ENCODE measurements at places on chromosomes 12 and 14. TPM values are rescaled to one million over a fixed set of nuclear protein-coding genes. Genes with fewer than 3 reads are reported as not detected.

Gene TMEM263
- total RNA-seq = 31.8 TPM

Gene PPM1H
- 8.0 TPM for total RNA-seq

Gene POTEG
- total RNA-seq = not detected

Gene ZC3H10
- total RNA-seq = 3.2 TPM

Gene DDX47
- total RNA-seq = 79.4 TPM

Gene PPP1R36
- total RNA-seq = 0.24 TPM

Gene KCNC2
- total RNA-seq = not detected

Gene FOS
- total RNA-seq = 8.4 TPM

Gene CLEC4C
- not detected for total RNA-seq

Gene SERPINA5
- 0.33 TPM for total RNA-seq

Gene PAX9
- total RNA-seq = 2.9 TPM

Gene DACT1
- 0.44 TPM for total RNA-seq

Gene MANSC4
- not detected for total RNA-seq

Gene SNAPC1
- total RNA-seq = 16.3 TPM

Gene HAL
- total RNA-seq = 0.21 TPM

Gene KRT74
- total RNA-seq = not detected

Gene AMDHD1
- 2.6 TPM for total RNA-seq

Gene DLK1
- total RNA-seq = 0.42 TPM

Gene LRTM2
- total RNA-seq = not detected

Gene CLMN
- 4.5 TPM for total RNA-seq

Gene C3AR1
- total RNA-seq = not detected

Gene NDUFA12
- total RNA-seq = 141 TPM

Gene GLIPR1L2
- total RNA-seq = 0.14 TPM

Gene BCAT1
- 12.0 TPM for total RNA-seq

Gene MANSC1
- total RNA-seq = 4.3 TPM

Gene STAC3
- total RNA-seq = 0.27 TPM

Gene KMT2D
- total RNA-seq = 37.9 TPM

Gene CTSG
- not detected for total RNA-seq

Gene ACOT6
- not detected for total RNA-seq

Gene SLC35F4
- total RNA-seq = not detected

Gene RPS6KA5
- 2.0 TPM for total RNA-seq

Gene RPL10L
- not detected for total RNA-seq

Gene SLC22A17
- total RNA-seq = 5.8 TPM

Gene SIX4
- total RNA-seq = 3.3 TPM

Gene MUCL1
- total RNA-seq = not detected

Gene PTMS
- total RNA-seq = 655 TPM

Gene SERPINA1
- 3.1 TPM for total RNA-seq

Gene RAB5B
- total RNA-seq = 34.3 TPM

Gene CPSF6
- 69.6 TPM for total RNA-seq

Gene SLCO1C1
- not detected for total RNA-seq

Gene NPC2
- 309 TPM for total RNA-seq

Gene A2ML1
- not detected for total RNA-seq

Gene CLEC2B
- 1.4 TPM for total RNA-seq

Gene GLIPR1
- 29.9 TPM for total RNA-seq

Gene RHEBL1
- 4.9 TPM for total RNA-seq

Gene MTRFR
- 16.6 TPM for total RNA-seq

Gene WSCD2
- total RNA-seq = not detected

Gene AQP2
- not detected for total RNA-seq

Gene INHBC
- total RNA-seq = not detected

All from A549 treated with RU486 at 1 μM for 4 hours (cell line).